ENCODE measurements at places on chromosomes 6 and 20.

GRCh38 chr6:3822747-3823445, 26.3 kb upstream of the FAM50B start:
- DNase-seq: no peak

GRCh38 chr6:149935668-149936067, 6.1 kb upstream of the ULBP2 start:
- no peak for DNase-seq

DNA sequence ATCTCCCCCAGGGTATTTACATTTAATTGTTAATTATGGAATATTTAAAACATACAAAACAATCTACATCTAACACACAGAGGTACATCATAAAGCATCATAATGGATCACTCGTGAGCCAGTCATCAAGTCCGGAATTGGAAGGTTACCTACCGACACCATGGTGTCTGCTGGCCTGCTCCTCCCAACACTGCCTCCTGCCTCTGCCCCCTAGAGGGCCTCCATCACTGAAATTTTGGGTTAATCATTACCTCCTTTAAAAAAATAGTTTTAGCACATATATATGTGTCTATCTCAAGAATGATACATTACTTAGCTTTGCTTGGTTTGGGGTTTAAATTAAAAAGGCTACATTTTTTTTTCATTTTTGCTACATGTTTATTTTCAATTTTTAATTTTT, 114.6 kb upstream of the PDE10A start:
- DNase-seq: no peak

DNA sequence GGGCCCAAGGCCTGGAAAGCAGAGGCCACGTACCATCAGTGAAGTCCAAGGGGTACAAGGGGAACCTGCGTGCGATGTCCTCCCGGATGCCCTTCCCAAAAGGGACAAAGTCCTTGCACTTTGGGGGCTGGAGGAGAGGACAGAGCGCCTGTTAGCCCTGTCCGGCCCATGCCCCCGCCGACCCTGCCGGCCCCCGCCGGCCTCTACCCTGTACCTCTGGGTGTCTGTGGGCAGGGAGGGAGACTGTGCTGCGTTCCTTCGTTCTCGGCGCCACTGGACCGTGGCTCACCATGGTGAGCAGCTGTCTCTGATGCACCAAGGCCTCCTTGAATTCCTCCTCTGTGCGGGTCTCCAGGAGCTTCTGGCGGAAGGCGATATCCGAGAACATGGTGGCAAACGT, 7.9 kb downstream of the SLC4A11 start:
- DNase-seq: no peak

DNA sequence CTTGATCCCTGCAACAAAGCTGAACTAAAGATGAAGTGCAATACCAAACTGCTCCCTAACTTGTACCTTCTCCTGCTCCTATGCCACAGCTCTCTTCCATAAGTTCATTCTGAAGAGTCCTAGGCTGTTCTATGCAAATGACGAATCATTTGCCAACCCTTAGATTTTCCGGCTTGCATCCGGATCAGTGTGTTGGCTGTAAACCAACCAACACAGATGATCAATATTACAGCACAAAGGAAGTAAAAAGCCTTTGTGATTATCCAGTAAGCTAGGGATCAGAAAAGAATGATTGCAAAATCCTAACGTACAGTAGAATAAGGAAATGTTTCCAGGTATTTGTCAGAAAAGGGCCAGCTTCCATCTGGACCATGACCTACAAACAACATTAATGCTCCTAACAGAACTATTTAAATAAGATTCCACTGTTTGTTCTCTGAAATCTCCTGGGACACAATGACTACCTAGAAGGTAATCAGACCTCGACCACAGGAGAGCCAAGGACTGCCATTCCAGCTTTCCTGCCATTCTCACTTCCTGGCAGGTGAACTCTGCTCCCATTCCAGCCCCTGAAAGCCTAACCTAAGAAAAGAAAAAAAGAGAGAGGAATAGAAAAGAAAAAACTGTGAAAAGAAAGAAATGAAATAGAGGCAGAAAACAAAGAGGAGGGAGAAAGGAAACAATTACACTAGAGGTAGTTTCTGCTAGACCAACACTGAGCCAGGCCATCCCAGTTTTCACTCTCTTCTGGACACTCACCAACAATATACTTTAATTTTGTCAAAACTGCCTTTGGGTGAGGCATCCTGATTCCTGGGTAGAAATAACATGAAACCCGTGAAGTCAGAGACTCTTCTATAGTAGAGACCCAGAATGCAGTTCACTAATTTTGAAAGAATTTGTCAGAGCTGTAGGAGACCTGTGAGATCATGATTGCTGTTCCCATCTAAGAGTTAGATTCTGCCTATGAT, 19.7 kb downstream of the GMDS start:
- DNase-seq: no peak

DNA sequence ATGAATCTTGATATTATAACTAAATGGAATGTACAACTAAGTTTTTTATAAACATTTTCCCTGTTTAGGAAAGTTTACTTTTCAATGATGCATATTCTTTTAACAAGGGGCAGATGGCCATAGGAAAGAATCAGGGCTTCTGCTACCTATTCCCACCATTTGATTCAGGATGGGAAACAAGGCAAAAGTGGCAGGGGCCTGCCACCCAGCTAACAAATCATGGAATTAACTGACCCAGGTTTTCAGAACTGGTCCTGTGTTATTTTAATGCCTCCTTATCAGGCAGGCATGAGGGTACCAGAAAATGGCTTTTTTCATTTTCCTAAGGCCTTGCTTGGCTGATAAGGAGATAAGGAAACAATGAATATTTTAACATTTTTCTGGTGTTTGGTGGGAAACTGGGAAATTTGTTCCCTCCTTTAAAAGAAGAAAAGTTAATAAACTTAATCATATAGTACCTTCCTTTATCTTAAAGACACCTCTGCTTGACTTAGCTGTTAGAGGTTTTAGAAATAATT, 6.7 kb downstream of the POU3F2 start:
- DNase-seq: no peak

- DNase-seq: no peak
Measured at GRCh38 chr6:52984247-52984646, 10.8 kb downstream of the GSTA4 start.

GRCh38 chr6:44171899-44172546, 13.4 kb downstream of the CAPN11 start:
- DNase-seq: no peak

DNA sequence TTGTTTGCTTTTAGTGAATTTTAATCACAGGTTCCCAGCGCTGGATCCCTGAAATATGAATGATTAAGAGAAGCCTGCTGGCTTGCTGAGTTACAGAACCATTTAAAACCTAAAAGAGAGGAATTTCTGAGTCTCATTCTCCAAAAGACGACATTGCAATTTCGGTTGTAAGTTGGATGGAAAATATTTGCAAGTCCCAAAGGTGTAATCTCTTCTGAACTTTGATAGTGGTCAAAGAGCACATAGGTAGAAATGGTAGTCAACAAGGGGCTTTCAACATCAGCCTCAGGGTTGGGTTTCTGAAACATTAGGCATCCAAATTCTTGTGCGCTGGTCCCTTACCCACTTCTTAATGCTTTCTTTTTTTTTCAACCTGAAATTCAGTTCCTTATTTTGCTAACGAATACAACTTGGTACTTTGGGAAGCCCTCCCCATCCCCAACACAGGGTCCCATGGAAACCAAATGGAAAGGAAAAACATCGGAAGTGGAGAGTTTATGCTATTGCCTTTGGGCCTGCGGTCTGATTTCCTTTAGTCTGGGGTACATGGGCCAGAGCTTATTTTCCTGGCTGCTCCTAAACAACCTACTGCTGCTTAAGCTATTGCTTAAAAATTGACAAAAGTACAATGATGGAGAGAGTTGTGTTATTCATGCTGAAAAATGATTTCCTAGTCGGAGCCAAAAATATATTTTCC, 117.0 kb upstream of the KCNK16 start:
- no peak for DNase-seq

DNA sequence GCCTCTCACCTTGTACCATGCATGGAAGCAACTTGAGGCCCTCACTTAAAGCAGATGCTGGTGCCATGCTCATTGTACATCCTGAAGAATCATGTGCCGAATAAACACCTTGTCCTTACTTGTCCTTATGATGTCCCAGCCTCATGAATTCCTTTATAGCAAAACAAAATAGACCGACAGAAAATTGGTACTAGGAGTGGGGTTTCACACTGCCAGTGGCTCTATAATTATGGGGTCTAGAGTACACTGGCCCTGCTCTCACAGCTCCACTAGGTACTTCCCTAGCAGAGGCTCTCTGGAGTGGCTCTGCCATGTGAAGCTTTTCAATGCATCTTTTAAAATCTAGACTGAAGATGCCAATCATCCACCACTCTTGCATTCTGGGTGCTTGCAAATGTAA, 101.2 kb downstream of the HTR1B start:
- DNase-seq: no peak

DNA sequence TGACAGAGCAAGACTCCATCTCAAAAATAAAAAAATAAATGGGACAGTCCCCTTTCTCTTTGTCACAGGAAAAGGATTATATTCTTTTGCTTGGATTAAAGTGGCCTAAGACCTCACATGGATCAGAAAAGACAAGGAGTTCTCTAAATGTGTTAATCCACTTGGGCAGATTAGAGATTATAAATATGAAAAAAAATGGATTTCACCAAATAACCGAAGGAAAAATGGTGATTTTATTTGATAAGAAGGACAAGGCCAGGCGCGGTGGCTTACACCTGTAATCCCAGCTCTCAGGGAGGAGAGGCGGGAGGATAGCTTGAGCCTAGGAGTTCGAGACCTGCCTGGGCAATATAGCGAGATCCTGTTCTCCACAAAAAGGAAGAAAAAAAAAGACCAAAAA, 21.8 kb downstream of the SAMHD1 start:
- no peak for DNase-seq

GRCh38 chr6:35311390-35312075, 13.9 kb downstream of the DEF6 start:
- no peak for DNase-seq

DNA sequence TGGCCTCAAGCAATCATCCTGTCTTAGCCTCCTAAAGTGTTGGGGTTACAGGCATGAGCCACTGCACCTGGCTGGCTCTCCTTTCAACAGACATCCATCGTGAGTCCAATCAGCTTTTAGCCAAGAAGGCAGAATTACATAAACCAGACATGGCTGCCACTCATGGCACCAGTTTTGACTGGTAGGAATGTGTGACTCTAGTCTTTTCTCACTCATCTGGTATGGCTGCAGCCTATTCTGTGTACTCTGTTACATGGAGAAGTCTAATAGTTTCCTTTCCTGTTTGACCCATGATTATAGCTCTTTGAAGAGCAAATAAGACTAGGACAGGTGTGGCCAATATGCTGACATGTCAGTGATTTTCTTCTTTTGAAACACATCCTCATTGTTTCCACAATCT, 27.0 kb upstream of the RNF144B start:
- DNase-seq: no peak

Measured in stimulated activated CD8-positive, alpha-beta memory T cell treated with anti-CD3 and anti-CD28 coated beads, Interleukin-2, amount 100 ng/mL, for 1 hour (primary cell).